ENCODE measurements at places on chromosomes 2 and 18. TPM values are rescaled to one million over a fixed set of nuclear protein-coding genes. Genes with fewer than 3 reads are reported as not detected.

DNA sequence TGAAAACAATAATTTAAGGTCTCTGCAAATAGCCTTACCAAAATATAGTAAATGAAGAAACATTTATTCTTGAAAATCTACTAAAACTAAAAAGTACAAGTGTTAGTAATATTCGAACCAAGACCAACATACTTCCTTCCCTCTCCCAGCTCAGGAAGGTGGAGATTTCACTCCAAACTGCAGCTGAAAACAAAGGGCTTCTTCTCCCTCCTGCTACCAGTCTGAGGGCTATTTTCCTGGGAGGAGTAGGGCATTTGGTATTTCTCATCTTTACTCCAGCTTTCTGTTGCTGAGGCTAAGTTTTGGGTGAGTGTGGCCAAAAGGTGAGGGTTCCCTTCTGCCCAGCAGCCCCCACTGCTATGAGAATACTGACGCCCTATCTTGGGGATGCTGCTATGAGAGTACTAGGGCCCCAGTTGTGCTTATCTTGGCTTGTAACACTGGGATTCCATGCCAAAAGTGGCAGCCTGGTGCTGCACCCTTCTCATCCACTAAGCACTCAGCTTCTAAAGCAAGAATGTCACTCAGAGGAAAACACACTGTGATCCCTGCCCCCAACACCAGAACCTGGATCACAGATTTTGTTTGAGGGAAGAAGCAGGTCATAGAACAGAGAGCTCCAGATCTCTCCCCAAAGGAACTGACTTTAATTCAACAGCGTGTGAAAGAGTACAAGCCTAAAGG is 130.7 kb upstream of the KLF7 start:
- DNase-seq, result no peak
- H3K36me3 ChIP-seq, result no peaks in the 10 kb centered on the region
- no peak overlapping the region for H3K4me3 ChIP-seq
- H3K4me1 ChIP-seq, result no peaks in the 10 kb centered on the region
- no peak overlapping the region for H3K27ac ChIP-seq
- no peaks in the 10 kb centered on the region for H3K27me3 ChIP-seq

DNA sequence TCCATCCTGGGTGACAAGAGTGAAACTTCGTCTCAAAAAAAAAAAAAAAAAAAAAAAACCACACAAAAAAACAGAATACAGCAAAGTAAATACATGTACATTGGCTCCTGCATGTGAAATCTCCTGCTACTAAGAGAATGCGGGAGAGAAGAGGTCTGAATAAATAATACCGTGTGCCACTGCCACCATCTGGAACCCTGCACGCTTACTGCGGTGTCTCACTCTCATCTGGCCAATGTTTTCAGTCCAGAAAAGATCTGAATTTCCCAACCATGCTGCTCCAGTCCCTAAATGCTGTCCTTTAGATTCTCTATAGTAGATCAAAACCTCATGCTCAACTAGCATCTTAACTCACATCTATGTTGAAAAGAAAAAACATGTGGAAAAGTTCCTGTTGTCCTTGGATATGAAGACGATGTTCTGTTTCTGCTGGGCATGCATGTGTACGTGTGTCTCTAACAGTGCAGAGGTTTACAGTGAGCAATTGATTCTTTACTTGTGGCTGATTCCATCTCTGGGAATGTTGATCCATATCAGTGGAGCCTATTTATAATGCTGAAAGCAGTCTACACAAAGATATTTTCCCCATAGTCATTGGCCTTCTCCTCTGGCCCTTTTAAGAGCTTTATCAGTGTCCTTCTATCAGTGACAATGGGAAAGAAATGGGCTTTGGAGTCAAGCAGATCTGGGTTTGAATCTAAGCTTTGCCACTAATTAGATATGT is 11.9 kb downstream of the STON1 start:
- no peak for DNase-seq
- H3K27me3 ChIP-seq, result no peaks in the 10 kb centered on the region
- H3K4me3 ChIP-seq, result no peak overlapping the region
- no peaks in the 10 kb centered on the region for H3K36me3 ChIP-seq

- no peaks in the 10 kb centered on the region for H3K27me3 ChIP-seq
- no peak overlapping the region for H3K4me3 ChIP-seq
- DNase-seq, result no peak
- no peaks in the 10 kb centered on the region for H3K4me1 ChIP-seq
- H3K27ac ChIP-seq, result no peak overlapping the region
These were observed 81.6 kb downstream of the DDX1 start for GRCh38 chr2:15672961-15673918.

GRCh38 chr2:96353032-96353561 is 17.5 kb downstream of the NCAPH start:
- peak overlapping the region; percentile 78 for H3K27ac ChIP-seq
- H3K27me3 ChIP-seq, result no peaks in the 10 kb centered on the region
- peak; percentile 82 for DNase-seq
- H3K36me3 ChIP-seq, result no peaks in the 10 kb centered on the region
- peaks cover 19% of the 10 kb centered on the region for H3K4me1 ChIP-seq

DNA sequence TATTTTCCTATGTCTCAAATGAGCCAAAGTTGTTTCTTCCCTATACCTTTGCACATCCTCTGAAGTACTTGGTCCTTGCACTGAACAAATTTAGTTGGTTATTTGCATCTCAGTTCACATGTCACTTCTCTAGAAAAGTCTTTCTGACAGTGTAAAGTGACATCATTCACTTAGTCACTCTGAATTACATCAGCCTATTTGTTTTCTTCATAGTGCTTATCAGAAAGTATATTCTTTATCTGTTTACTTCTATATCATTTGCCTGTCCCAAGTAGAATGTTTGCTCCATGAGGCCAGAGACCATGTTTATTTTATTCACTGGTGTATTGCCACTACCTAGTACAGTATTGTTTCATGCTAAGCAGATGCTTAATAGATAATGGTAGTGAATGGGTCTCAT is 173.7 kb downstream of the HNMT start:
- no peaks in the 10 kb centered on the region for H3K27me3 ChIP-seq
- H3K27ac ChIP-seq, result no peak overlapping the region
- H3K36me3 ChIP-seq, result no peaks in the 10 kb centered on the region

GRCh38 chr2:14626873-14627272 is 5.6 kb upstream of the LRATD1 start:
- H3K4me3 ChIP-seq, result no peak overlapping the region
- H3K27me3 ChIP-seq, result no peaks in the 10 kb centered on the region
- no peak for DNase-seq
- no peaks in the 10 kb centered on the region for H3K36me3 ChIP-seq
- H3K27ac ChIP-seq, result no peak overlapping the region
- no peaks in the 10 kb centered on the region for H3K4me1 ChIP-seq

- no peak overlapping the region for H3K27ac ChIP-seq
- H3K36me3 ChIP-seq, result no peaks in the 10 kb centered on the region
- H3K27me3 ChIP-seq, result no peaks in the 10 kb centered on the region
- no peaks in the 10 kb centered on the region for H3K4me1 ChIP-seq
- H3K4me3 ChIP-seq, result no peak overlapping the region
These were observed 23.2 kb downstream of the METTL8 start for GRCh38 chr2:171410624-171411023.

DNA sequence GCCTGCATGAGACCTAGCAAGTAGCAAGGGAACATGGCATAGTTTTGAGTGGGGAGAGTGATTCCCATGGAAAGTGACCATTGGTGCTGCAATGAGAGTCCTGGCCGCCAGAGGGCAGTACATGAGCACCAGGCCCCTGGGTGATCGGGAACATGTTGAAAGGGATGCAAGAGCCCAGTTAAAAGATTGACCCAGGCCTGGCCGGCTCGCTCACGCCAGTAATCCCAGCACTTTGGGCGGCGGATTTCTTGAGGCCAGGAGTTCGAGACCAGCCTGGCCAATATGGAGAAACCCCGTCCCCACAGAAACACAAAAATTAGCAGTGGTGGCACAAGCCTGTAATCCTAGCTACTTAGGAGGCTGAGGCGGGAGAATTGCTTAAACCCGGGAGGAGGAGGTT is 22.2 kb downstream of the FAP start:
- no peaks in the 10 kb centered on the region for H3K36me3 ChIP-seq
- no peak overlapping the region for H3K27ac ChIP-seq
- H3K4me1 ChIP-seq, result no peaks in the 10 kb centered on the region
- no peak overlapping the region for H3K4me3 ChIP-seq
- DNase-seq, result peak; percentile 88

The CNDP1 gene
- not detected for total RNA-seq

The C2orf15 gene
- total RNA-seq, result 0.32 TPM

GRCh38 chr2:120957905-120958304 is 222.2 kb downstream of the GLI2 start:
- no peak for DNase-seq
- H3K4me3 ChIP-seq, result no peak overlapping the region
- H3K27ac ChIP-seq, result no peak overlapping the region
- H3K27me3 ChIP-seq, result no peaks in the 10 kb centered on the region
- no peaks in the 10 kb centered on the region for H3K36me3 ChIP-seq

GRCh38 chr2:215454519-215455246 is 18.8 kb upstream of the FN1 start:
- no peak overlapping the region for H3K27ac ChIP-seq
- no peak for DNase-seq
- no peaks in the 10 kb centered on the region for H3K27me3 ChIP-seq
- H3K4me1 ChIP-seq, result peaks cover 4% of the 10 kb centered on the region
- H3K4me3 ChIP-seq, result no peak overlapping the region

DNA sequence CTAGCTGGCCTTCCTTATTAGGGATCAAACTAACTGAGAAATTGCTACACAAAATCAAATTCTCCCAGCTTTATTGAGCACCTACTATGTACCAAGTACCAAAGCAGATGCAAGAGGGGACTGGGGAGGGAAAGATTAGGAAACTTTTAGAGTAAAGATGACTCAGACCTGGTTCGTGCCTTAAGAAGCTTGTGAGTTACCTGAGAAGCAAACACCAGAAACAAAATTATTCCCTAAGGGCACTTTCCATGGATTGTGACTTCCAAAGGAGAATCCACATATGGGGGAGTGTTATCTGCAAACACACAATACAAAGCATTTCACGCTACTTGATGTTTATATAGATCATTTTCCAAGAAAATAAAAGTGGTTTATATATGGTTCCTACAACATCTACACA is 326.9 kb upstream of the HNRNPA3 start:
- DNase-seq, result no peak
- no peaks in the 10 kb centered on the region for H3K4me1 ChIP-seq
- no peak overlapping the region for H3K4me3 ChIP-seq
- H3K27ac ChIP-seq, result no peak overlapping the region
- H3K27me3 ChIP-seq, result no peaks in the 10 kb centered on the region

- H3K4me1 ChIP-seq, result peaks cover 16% of the 10 kb centered on the region
- no peak overlapping the region for H3K27ac ChIP-seq
- no peaks in the 10 kb centered on the region for H3K27me3 ChIP-seq
- H3K36me3 ChIP-seq, result peaks cover 9% of the 10 kb centered on the region
- no peak for DNase-seq
These were observed 81.5 kb downstream of the MAPRE2 start for GRCh38 chr18:35122586-35123224.

DNA sequence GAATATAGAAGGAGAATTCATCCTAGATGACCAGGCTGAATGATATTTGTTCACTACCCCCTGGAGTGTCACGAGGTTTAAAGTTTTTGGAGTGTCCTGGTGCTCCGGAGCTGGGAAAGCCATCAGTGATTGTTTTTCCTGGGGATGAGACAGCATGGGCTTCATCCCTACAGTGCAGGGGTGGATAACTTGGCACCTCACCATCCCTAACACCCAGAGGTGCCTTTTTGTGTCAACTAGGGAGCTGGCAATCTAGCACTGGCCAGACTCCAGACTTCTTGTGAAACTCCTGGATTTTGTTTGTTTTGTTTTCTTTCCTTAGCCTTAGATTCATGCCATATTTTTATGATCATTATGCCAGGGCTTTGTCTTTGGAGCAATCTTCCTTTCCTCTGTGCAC is 164.8 kb downstream of the PRKCE start:
- H3K4me3 ChIP-seq, result no peak overlapping the region
- H3K27me3 ChIP-seq, result no peaks in the 10 kb centered on the region
- H3K36me3 ChIP-seq, result no peaks in the 10 kb centered on the region
- H3K4me1 ChIP-seq, result no peaks in the 10 kb centered on the region
- H3K27ac ChIP-seq, result no peak overlapping the region

The POTEC gene
- total RNA-seq, result not detected

GRCh38 chr2:8006181-8006580 is 675.7 kb upstream of the ID2 start:
- no peak overlapping the region for H3K4me3 ChIP-seq
- no peaks in the 10 kb centered on the region for H3K36me3 ChIP-seq
- peaks cover 4% of the 10 kb centered on the region for H3K4me1 ChIP-seq
- DNase-seq, result no peak
- no peak overlapping the region for H3K27ac ChIP-seq

- H3K36me3 ChIP-seq, result no peaks in the 10 kb centered on the region
- H3K4me1 ChIP-seq, result peaks cover 12% of the 10 kb centered on the region
- H3K27me3 ChIP-seq, result no peaks in the 10 kb centered on the region
- DNase-seq, result no peak
These were observed 2.2 kb upstream of the CAD start for GRCh38 chr2:27214941-27215340.

DNA sequence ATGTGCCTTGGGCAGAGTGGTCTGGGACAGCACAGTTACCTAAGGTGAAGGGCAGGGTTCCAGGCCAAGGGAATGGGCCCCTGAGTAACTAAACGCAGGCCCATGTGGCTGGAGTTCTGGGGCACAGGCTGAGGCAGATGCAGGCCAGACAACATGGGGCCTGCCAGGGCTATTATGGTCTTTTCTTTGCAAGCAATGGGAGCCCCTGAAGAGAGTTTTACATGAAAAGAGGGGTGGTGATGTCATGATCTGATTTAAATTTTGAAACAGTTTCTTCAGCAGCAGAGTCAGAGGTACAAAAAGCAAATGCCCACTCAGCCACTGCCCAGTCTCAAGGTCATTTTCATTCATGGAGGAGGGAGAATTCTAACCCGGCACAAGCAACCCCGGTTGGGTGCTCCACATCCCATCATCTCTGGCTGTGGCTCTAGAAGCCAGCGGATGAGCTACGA is 5.6 kb downstream of the CHST10 start:
- peaks cover 5% of the 10 kb centered on the region for H3K36me3 ChIP-seq
- H3K27ac ChIP-seq, result no peak overlapping the region
- peaks cover 6% of the 10 kb centered on the region for H3K4me1 ChIP-seq
- no peak overlapping the region for H3K4me3 ChIP-seq
- H3K27me3 ChIP-seq, result no peaks in the 10 kb centered on the region

GRCh38 chr2:136448432-136448831 is 316.9 kb upstream of the THSD7B start:
- H3K4me1 ChIP-seq, result no peaks in the 10 kb centered on the region
- H3K4me3 ChIP-seq, result no peak overlapping the region
- H3K27me3 ChIP-seq, result no peaks in the 10 kb centered on the region
- no peak overlapping the region for H3K27ac ChIP-seq
- no peak for DNase-seq

DNA sequence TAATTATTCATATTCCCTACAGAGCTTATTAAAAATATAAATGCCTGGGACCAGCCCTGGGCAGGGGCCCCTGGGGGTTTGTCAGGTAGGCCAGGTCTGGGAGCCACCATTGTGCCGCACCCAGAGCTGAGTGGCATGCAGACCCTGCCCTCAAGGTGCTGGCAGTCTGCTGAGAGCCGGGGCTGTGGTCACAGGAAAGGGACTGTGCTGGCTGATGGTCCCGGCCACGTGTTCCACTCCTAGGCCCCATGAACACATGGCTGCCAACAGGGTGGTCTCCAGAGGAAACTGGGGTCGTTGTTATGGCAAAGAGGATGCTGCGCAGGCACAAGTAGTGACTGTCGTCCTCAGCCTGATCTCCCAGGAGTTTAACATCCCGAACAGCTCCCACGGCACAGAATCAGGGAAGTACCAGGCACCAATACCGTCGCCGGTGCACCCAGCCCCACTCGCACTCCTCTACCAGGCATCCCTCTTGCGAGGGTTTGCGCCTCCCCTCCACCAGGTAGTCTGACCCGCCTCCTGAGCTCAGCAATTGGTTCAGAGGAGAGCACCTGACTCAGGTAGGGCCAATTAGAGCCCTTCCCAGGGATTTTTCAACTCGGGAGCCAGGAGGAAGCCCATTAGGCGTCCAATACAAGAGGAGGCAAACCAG is 39.2 kb upstream of the BIN1 start:
- H3K36me3 ChIP-seq, result no peaks in the 10 kb centered on the region
- H3K4me1 ChIP-seq, result no peaks in the 10 kb centered on the region
- no peaks in the 10 kb centered on the region for H3K27me3 ChIP-seq
